ENCODE measurements at places on chromosomes 5 and 9. TPM values are rescaled to one million over a fixed set of nuclear protein-coding genes. Genes with fewer than 3 reads are reported as not detected.

RHOBTB3 gene
- 9.6 TPM for total RNA-seq

DNA sequence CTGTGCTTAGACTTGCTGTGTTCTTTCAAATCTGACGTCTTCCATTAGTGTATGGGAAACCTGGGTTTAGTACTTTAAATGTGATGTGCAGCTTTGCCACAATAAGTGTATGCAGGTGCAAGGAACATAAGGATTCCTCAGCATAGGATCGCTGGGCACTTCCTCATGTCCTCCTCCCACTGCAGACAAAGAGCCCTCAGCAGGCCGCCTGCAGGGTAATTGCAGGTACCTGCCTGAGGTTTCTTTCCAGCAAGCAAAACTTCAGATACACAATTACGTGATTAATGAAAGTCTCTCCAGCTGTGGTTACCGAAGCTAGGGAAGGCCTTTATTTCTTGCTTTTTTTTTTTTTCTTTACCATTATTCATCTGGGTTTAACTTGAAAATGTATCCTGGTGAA, 233.1 kb downstream of the RFK start:
- DNase-seq = no peak

GRCh38 chr9:111857555-111858211, 38.9 kb upstream of the UGCG start:
- DNase-seq = peak; percentile 91

DNA sequence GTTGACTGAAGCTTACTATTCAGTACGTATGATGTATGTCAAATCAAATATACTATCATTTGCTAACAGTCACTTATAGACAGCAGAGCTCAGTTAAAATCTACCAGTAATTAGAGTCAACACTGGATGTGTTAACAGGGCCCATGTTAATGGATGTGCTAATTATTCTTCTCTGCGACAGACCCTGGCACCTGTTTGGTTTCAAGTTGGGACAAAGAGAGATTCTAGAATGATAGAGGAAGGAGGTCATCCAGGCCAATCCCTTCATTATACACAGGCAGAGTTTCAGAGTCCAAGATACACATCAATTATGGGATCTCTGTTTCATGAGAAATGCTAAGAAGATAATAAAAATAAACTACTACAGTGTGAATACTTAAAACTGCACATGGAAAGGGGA, 615.0 kb downstream of the ZNF608 start:
- no peak for DNase-seq

- no peak for DNase-seq
Measured at GRCh38 chr9:129524582-129525270, 96.2 kb downstream of the C9orf50 start.

DNA sequence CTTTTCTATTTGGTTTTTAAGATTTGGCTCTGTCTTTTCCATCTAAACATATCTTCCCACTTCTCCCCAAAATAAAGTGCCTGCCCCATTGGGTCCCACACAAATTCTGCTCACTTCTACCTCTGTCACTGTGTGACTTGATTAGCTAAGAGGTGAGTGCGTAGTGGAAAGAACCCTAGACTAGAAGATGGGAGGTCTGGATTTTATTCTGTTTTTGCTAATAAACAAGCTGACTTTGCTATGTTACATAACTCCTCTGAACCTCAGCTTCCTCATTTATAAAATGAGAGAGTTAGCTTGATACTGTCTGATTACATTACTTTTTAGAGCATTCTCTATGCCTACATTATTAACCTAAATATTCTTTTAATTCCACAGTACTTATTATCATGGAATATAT, 51.3 kb upstream of the PTGER4 start:
- no peak for DNase-seq

- DNase-seq = no peak
Measured at GRCh38 chr9:132881826-132882225, 3.1 kb downstream of the SPACA9 start.
